Foreskin keratinocyte (primary cell): ENCODE measurements at places on chromosomes 4 and X. TPM values are rescaled to one million over a fixed set of nuclear protein-coding genes. Genes with fewer than 3 reads are reported as not detected.
A peak's percentile ranks its signal among the peaks of the same experiment; 100 is the strongest.

The INTU gene
- polyA plus RNA-seq, result 0.71 and 0.81 TPM in 2 replicates

The VSIG4 gene
- polyA plus RNA-seq, result not detected in 2 replicates

The CDS1 gene
- 7.6 and 9.2 TPM in 2 replicates for polyA plus RNA-seq

The HSD17B13 gene
- polyA plus RNA-seq, result not detected in 2 replicates

The CT45A5 gene
- not detected in 2 replicates for polyA plus RNA-seq

DNA sequence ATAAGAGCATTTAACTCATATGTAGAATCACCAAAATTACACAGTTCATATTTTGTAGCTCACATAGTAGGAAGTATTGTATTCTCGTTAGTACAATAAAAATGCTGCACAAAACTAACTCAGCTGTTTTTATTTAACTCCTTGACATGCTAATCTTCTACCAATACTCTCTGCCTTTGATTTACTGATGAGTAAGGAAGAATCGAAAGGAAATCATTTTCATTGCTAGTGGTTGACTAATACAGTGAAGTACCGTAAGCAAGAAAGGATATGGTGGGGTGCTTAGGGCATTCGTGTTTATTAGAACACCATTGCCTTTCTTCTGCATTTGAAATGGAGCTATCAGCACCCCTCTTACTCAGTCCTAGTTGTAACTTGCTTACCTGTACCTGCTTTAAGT, 1239.1 kb upstream of the TENM3 start:
- no peak for DNase-seq

GRCh38 chrX:41858161-41858775, 65.1 kb downstream of the CASK start:
- no peak for DNase-seq

DNA sequence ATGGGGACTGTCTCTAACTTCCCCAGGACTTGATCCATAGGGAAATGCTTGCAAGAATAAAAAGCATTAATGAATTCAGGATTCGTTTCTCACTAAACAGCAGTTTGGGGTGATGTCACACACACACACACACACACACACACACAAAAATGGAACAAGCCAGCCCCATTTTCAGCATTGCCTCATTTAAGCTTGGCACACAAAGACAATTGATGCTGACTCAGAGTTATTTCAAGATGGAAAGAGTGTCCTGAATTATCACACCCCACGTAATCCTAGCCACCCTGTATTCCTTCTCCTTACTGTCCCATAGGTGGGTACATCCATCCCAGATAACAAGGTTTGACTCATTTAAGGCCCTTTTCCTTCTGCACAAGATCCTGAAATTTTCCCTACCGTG, 345.1 kb upstream of the HS3ST1 start:
- no peak for DNase-seq

DNA sequence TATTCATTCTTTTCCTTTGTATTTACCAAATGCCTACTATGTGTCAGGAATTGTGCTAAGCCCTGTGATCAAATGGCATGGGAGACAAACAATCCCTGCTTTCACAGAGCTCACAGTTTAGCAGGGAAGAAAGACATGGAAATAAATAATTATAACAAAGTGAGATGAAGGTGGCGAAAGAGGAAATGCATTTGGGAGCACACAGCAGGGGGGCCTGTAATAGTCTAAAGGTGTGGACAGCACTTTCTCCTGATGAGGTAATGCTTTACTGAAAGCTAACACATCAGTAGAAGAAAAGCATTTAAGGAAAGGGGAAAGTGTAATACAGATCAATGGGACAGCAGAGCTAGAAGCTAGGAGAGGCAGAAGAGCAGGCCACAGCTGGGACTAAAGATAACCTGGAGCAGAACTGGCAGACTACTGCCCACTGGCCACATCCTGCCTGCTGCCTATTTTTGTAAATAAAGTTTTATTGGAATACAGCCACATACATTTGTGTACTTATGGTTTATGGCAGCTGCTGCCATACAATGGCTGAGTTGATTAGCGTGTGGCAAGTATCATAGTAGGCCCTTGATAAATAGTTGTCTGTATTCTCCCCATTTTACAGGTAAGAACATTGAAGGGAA, 67.1 kb upstream of the TAPT1 start:
- DNase-seq, result no peak

GRCh38 chrX:114584983-114585842, 1.3 kb downstream of the HTR2C start:
- DNase-seq, result no peak

DNA sequence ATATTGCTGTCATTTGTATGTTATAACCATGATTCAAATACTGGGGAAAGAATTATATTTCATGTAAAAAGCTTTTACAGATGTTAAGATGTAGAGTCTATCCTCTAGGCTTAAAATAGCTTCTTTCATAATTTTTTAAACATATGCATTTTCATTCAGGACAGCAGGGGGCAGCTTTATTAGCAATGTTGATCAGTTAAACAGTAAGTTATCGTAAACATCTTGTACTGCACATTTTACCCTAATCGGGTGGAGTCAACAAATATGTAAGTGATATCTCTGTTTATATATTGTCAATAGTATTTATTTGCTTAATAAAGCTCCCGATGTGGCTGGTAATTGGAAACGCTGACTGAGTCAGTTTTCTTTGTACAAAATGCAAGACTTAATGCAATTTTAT, 142.5 kb upstream of the MED14 start:
- no peak for DNase-seq

- DNase-seq, result no peak
Measured at GRCh38 chrX:72125331-72126047, 6.2 kb downstream of the RTL5 start.

- DNase-seq, result no peak
Measured at GRCh38 chrX:81120258-81120935, 81.3 kb downstream of the HMGN5 start.

DNA sequence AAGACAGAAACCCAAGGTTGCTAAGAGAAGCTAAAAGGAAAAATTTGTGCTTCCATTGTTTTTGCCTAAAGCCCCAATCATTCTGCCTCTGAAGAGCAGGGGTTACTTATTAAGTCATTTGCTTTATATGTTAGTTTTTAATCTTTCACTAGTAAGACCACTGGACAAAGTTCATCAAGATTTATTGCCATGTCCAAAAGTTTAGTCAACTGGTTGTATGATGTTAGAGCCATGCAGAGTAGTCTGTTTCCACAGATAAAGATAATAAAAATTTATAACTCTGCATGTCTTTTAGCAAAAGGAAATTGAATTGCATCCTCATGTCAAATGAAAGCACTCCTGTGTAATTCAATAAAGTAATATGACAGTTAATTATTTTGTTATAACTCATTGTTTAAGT, 75.8 kb upstream of the PRKG2 start:
- no peak for DNase-seq

DNA sequence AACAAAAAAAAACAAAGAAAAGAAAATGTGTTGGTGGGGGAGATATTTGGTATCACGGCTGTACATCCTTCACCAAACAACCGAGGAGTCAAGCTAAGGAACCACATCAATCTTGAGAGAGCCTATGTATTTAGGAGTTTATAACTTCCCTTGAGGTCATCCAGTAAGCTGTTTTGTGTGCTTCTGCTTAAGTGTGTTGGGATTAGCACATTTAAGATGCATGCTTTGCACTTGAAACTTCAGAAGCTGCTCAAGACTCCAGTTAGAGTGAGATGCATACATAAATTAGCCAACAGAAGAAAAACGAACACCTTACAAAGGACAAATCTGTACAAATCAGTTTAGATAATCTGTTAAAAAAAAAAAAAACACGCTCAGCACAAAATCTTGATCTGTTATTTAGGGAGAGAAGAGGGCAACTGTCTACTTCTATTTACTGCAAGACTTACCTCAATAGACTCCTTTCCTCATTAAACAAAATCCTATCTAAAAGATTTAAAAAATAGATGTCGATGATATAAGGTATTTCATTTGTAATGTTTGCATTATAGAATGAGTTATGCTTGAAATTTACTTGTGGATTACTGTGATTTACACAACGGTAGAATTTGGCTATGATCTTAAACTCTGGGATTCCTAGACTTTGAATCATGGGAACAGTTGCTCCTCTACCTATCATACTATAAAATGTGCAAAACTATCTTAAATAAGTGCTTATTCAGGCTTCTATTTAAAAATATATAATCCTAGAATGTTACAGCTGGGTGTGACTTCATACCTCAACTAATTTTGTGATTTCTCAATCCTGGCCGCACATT, 53.8 kb upstream of the NAP1L5 start:
- DNase-seq, result no peak

GRCh38 chr4:66633477-66633876, 911.8 kb downstream of the CENPC start:
- DNase-seq, result peak; percentile 3

- DNase-seq, result no peak
Measured at GRCh38 chrX:9293051-9293496, 171.8 kb upstream of the TBL1X start.

DNA sequence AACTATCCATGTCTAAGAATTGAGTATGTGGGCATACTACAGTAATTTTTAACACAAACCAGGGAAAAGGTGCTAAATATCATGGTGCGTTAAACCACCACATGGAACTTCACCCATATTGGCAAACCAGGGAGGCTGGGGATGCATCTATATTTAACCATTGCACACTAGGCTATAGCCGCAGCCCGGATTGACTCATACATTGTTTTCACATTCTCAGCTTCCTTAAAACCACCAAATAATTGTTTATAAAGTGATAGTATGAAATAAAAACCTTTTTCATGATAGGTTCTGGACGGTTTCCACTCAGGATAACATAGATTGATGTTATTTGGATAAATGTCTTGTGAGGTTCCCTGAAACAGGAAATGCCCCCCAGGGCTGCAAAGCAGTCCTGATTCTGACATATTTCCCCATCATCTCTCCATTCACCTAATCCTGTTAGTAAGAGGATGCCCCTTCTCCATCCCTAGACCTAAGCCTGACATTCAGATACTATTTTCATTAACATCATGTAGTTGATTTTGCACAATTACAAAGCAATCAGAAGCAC, 7.9 kb downstream of the COL25A1 start:
- no peak for DNase-seq
